Sigmoid colon (tissue), 7 donors: ENCODE measurements at places on chromosomes 1 and 21.

GRCh38 chr1:85865213-85865612, 157.0 kb upstream of the ZNHIT6 start:
- DNase-seq, result no peak

- no peak for DNase-seq
Observed at GRCh38 chr1:43887748-43888147, 45.9 kb upstream of the ARTN start.

DNA sequence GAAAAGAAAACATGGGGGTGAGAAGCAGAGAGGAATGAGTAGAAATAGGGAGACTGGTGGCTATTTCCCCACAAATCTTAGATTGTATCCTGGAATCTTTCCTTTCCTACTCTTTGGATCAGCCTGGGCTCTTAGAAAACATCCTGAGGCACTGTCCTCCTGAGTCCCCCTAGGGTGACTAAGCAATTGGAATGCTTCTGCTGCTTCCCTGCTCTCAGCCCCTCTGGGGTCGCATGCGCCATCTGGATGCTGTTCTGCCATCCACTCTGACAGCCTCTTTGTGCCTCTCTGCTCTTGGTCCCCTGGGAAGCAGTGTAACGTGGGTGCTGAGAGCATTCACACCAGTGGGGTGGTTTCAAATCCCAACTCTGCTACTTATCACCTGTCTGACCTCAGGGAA, 443.0 kb downstream of the SIPA1L2 start:
- no peak for DNase-seq

DNA sequence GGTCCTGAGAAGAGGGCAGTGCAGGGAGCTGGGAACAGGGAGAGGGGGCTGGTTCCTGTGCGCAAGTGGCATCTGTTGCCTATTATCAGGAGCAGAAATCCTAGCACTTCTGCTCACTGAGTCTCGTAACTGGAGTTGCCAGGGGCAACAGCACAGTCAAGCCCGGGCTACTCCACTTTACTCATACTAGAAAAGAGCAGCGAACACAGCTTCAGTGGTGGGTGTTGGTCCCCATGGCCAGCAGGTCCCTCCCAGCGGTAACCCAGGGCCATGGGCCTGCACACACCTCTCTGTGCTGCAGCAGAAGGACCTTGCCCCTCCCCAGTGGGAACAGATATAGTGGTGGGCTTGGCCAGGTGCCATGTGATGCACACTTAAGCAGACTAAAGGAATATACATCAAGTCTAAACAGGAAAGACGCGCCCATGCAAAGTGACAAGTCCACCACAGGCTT, 8.5 kb downstream of the PYCR2 start:
- no peak for DNase-seq

DNA sequence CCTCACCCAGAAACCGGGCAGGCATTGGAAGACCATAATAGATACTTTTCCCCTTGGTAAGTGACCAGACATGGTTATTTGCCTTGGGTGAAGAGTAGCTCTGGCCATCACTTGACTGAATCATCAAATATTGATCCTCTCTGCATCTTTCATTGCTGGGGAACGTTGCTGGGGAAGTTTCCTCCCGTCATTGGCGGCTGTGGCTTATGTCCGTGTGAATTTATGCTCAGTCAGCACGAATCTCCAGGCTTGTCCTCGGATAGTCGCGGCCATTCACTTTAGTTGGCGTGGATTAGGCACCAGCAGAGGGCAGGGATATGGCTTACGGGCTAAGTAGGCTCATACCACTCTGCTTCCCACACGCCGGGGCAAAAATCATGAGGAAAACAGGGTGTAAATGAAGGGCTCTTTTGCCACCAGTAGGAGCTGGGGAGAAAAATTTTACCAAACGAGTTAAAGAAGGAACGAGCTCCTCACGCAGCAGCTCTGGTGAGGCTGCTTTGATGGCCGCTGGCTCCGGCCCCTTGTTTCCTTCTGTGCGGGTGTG, 473.4 kb downstream of the CAMTA1 start:
- DNase-seq, result no peak

GRCh38 chr1:48728584-48728983, 48.1 kb downstream of the BEND5 start:
- no peak for DNase-seq

GRCh38 chr1:32372149-32372756, 9.9 kb downstream of the TSSK3 start:
- no peak for DNase-seq

- DNase-seq, result no peak
Observed at GRCh38 chr1:22494943-22495579, 43.4 kb downstream of the ZBTB40 start.

DNA sequence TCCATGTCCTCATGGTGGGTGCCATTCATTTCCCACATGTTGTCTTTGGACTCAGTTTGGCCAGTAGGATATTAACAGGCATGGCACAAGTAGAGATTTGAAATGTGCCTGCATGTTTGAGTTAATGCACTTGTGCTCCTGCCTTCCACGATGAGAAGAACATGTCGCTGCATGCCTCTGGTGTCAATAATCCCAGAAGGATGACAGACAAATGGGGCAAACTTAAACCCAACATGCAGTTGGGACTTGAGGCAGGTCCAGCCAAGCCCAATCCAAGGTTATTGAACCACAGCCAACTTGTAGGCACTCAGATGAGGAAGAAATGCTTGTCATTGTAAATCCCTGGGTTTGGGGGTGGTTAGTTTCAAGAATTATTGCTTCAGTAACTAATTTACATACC, 174.6 kb downstream of the TRIM33 start:
- DNase-seq, result no peak

DNA sequence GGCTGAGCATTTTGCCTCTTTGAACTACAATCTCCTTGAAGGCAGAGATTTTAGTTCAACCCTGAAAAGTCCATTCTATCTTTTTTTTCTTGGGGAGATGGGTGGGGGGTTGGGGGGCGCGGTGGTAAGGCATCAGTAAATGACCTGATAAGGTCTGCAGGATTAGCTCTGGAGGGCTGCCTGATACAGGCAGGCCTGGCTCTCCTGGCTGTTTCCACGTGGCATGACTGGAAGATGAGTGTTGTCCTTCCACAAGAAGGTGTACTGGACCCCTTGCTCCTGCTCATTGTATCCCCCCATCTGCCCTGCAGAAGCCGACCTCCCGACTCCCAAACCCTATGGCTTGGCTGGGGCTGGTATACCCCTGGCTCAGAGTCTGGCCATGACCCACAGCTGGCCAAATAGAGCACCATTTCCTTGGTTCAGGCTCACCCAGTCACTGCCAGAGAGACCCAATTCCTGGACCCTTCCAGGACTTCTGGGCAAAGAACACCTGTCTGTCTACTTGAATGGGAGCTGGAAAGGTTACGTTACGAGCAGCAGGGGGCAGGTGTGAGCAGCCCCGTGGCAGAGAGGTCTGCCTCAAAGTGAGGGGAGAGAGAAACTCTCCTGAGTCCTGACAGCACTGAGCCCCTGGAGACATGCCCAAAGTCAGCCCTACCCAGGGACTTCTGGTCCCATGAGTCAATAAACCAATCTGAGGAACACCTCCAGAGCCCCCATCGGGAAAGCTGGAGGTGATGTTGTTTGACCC, 17.0 kb downstream of the DHRS3 start:
- DNase-seq, result no peak
